ENCODE measurements at places on chromosomes 3 and 15. TPM values are rescaled to one million over a fixed set of nuclear protein-coding genes. Genes with fewer than 3 reads are reported as not detected.
A peak's percentile ranks its signal among the peaks of the same experiment; 100 is the strongest.

The HDC gene
- polyA plus RNA-seq = not detected

The ECE2 gene
- not detected for polyA plus RNA-seq

GRCh38 chr3:72814308-72814707, 33.9 kb downstream of the SHQ1 start:
- no peaks in the 10 kb centered on the region for H3K27me3 ChIP-seq
- no peak overlapping the region for H3K4me3 ChIP-seq
- H3K4me1 ChIP-seq = no peaks in the 10 kb centered on the region
- H3K27ac ChIP-seq = no peak overlapping the region

- no peaks in the 10 kb centered on the region for H3K36me3 ChIP-seq
- H3K4me1 ChIP-seq = peaks cover 33% of the 10 kb centered on the region
- H3K27me3 ChIP-seq = no peaks in the 10 kb centered on the region
- H3K4me3 ChIP-seq = no peak overlapping the region
- peak overlapping the region; percentile 58 for H3K27ac ChIP-seq
These were observed 30.8 kb upstream of the MAP3K13 start for GRCh38 chr3:185332026-185332735.

- no peaks in the 10 kb centered on the region for H3K27me3 ChIP-seq
- H3K4me1 ChIP-seq = peaks cover 39% of the 10 kb centered on the region
- DNase-seq = peak; percentile 68
- peak overlapping the region; percentile 85 for H3K27ac ChIP-seq
These were observed 40.9 kb downstream of the IRAK2 start for GRCh38 chr3:10205451-10206165.

GRCh38 chr3:49617390-49618013, 56.6 kb upstream of the APEH start:
- no peaks in the 10 kb centered on the region for H3K27me3 ChIP-seq
- DNase-seq = no peak
- no peak overlapping the region for H3K27ac ChIP-seq
- no peak overlapping the region for H3K4me3 ChIP-seq
- no peaks in the 10 kb centered on the region for H3K4me1 ChIP-seq

DNA sequence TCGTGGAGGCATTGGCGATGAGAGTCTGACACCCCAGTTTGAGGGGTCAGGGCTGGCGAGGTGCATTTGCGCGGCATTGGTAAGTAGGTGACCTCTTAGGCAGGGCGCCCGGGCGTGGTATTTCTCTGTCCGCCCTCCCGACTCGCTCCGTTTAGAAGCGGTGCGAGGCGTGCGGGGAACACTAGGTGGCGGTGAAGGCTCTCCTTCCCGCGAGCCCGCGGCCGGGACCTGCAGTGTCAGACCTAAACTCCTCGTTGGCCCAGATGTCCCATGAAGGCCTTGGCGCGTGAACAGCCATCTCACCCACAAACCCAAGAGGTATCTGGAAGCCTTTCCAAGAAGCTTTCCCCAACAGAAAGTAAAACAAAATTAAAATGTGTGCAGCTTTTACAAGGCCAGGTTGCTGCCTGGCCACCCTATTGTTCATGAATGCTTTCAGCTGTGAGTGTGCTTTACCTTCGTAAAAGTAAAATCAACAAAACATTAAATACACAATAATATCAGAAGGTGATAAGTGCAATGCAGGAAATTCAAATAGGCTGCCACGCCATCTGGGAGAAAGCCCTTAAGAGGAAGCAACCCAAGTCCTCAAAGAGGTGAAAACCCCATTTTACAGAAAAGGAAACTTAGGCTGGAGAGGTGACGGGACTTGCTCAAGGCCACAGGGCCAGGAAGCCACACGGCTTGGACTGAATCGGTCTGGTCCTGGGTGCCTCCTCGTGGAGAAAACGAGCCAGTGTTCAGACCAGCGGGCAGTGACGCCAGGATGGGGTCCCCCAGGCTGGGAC, 120.3 kb downstream of the ETFA start:
- no peak overlapping the region for H3K4me3 ChIP-seq
- H3K27me3 ChIP-seq = peaks cover 5% of the 10 kb centered on the region
- no peak overlapping the region for H3K27ac ChIP-seq
- no peak for DNase-seq
- H3K4me1 ChIP-seq = peaks cover 10% of the 10 kb centered on the region
- H3K36me3 ChIP-seq = no peaks in the 10 kb centered on the region

GRCh38 chr3:196193133-196193735, 18.0 kb downstream of the ZDHHC19 start:
- H3K4me1 ChIP-seq = peaks cover 14% of the 10 kb centered on the region
- H3K27ac ChIP-seq = no peak overlapping the region
- no peaks in the 10 kb centered on the region for H3K36me3 ChIP-seq
- no peak for DNase-seq
- no peak overlapping the region for H3K4me3 ChIP-seq

- H3K4me1 ChIP-seq = peaks cover 23% of the 10 kb centered on the region
- no peaks in the 10 kb centered on the region for H3K36me3 ChIP-seq
- no peak overlapping the region for H3K4me3 ChIP-seq
- no peak for DNase-seq
These were observed 41.4 kb downstream of the CD200 start for GRCh38 chr3:112374333-112374734.

GRCh38 chr3:141646760-141647561, 91.1 kb upstream of the RNF7 start:
- DNase-seq = no peak
- H3K4me1 ChIP-seq = peaks cover 2% of the 10 kb centered on the region
- H3K27me3 ChIP-seq = peaks cover 3% of the 10 kb centered on the region
- no peak overlapping the region for H3K27ac ChIP-seq
- H3K36me3 ChIP-seq = no peaks in the 10 kb centered on the region

DNA sequence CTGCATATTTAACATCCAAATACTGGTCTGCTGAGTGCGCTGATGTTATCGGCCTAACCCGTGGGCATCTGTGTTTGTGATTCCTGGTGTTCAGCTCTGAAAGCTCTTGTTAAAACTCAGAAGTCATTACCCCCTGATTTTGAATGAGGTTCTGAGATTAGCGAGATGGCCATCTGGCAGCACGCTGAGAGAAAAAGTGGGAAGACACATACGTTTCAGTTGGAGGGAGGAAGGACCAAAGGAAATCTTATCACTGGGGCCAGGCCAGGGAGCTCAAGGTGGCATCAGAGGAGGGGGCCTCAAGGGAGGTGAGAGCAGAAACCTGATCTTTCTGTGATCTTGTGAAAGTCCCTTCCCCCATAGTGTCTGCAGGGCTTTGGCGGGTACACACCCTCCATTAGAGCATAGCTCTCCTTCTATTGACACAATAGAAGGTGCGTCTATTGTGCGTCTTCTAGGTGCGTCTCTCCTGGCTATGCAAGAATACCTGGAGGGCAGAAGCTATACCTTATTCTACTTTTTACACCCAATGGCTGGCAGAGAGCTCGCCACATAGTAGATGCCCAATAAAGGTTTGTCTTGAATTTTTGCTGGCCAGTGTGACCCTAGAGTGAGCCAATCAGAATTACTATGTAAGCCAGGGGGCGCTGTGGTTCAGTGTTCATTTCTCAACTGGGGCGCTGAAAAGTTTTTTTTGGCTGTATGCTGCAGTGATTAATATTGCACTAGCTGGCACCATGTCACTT, 182.4 kb downstream of the SHQ1 start:
- H3K36me3 ChIP-seq = no peaks in the 10 kb centered on the region
- DNase-seq = no peak
- H3K27me3 ChIP-seq = peaks cover 9% of the 10 kb centered on the region
- no peak overlapping the region for H3K27ac ChIP-seq
- H3K4me1 ChIP-seq = peaks cover 7% of the 10 kb centered on the region

- DNase-seq = no peak
- H3K36me3 ChIP-seq = no peaks in the 10 kb centered on the region
- peaks cover 3% of the 10 kb centered on the region for H3K4me1 ChIP-seq
- no peak overlapping the region for H3K27ac ChIP-seq
These were observed 38.6 kb downstream of the TRPM1 start for GRCh38 chr15:31062911-31063310.

Measured in keratinocyte (primary cell).